Hepatocyte (in vitro differentiated cells): ENCODE measurements at places on chromosomes 11 and 22. TPM values are rescaled to one million over a fixed set of nuclear protein-coding genes. Genes with fewer than 3 reads are reported as not detected.

PLAAT2 gene
- 1.9 and 3.0 TPM in 2 replicates for polyA plus RNA-seq

YPEL4 gene
- 3.9 and 4.1 TPM in 2 replicates for polyA plus RNA-seq

DNA sequence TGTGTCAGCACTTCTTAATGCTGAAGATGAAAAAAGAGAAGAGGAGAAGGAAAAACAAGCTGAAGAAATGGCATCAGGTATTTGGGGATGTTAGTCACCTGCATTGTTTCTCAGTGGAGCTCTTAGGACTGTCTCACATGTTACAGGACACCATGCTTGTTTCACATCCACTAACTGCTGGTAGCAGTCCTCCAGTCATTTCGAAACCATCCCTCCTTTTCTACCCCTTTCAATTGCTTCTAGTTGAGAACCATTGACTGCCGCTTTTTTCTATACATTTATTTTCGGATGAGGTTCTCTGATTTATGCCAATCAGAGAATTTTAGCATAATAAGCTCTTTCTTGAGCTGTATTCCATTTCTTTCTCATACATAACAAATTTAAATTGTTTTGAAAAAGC lies 21.5 kb downstream of the BIRC2 start:
- H3K27me3 ChIP-seq, result no peaks in the 10 kb centered on the region
- H3K27ac ChIP-seq, result no peak overlapping the region
- DNase-seq, result no peak
- H3K36me3 ChIP-seq, result no peaks in the 10 kb centered on the region

TEX54 gene
- 1.8 and 3.5 TPM in 2 replicates for polyA plus RNA-seq

PIWIL4 gene
- 2.0 and 2.1 TPM in 2 replicates for polyA plus RNA-seq

CDHR5 gene
- polyA plus RNA-seq, result 142 and 166 TPM in 2 replicates

HPS4 gene
- polyA plus RNA-seq, result 20.2 and 28.5 TPM in 2 replicates

DNA sequence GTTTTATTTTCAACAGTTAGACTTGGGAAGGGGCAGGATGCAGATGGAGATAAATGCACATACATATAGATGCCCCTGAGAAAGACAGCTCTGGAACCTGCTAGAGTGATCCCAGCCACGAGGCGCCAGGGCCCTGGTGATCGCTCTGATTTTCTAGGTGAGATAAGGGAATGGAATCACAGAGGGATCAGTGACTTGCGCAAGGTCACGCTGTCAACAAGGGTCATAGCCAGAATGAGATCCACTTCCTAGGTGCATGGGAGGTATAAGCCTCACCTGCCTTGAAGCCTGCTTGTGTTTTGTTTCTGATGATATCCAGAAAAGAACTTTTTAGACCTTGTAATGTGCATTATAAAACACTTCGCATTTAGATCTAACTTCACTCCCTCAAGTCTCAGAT lies 47.5 kb downstream of the ZBTB16 start:
- H3K27ac ChIP-seq, result no peak overlapping the region
- H3K4me1 ChIP-seq, result peaks cover 49% of the 10 kb centered on the region
- H3K4me3 ChIP-seq, result no peak overlapping the region
- no peaks in the 10 kb centered on the region for H3K36me3 ChIP-seq
- DNase-seq, result no peak
